ENCODE measurements at places on chromosomes 16 and 17.

- DNase-seq, result no peak
Measured at GRCh38 chr17:61598014-61598413, 7.0 kb upstream of the NACA2 start.

- peak; percentile 96 for DNase-seq
Measured at GRCh38 chr17:72151565-72152386, 31.0 kb downstream of the SOX9 start.

DNA sequence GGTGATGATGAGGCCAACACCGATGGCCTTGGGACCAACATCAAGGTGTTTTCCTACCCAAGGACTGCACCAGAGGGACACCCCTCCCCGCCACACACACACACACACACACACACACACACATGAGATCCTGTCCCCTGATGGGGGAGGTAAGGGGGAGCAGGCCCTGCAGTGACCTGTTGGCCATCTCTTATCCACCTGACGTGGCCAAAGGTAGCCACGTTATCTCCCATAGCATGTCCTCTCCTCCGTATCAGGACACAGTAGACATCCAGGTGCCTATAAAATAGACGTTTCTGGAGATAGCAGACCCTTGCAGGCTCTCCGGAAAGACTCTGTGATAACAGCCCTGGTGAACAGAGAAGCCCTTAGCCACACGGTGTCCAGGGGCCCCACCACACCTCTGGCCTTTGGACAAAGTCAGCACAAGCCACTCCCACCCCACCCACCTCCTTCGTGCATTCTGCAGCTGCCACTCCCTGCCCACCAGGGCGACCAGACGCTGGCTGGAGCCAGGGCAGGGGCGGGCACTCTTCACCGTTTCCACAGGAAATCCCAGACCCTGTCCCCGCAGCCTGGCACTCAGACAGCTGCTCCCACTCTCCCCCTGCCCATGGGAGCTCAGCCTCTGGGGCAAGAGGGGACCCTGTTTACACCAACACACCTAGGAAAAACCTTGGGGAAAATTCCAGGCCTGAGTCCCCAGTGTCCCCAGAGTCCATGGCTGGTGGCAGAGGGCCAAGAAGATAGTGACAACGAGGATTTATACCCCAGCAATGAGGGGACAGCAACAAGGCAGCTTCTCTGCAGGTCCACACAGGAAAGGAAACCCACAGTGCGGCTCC lies 15.4 kb upstream of the ENPP7 start:
- no peak for DNase-seq

DNA sequence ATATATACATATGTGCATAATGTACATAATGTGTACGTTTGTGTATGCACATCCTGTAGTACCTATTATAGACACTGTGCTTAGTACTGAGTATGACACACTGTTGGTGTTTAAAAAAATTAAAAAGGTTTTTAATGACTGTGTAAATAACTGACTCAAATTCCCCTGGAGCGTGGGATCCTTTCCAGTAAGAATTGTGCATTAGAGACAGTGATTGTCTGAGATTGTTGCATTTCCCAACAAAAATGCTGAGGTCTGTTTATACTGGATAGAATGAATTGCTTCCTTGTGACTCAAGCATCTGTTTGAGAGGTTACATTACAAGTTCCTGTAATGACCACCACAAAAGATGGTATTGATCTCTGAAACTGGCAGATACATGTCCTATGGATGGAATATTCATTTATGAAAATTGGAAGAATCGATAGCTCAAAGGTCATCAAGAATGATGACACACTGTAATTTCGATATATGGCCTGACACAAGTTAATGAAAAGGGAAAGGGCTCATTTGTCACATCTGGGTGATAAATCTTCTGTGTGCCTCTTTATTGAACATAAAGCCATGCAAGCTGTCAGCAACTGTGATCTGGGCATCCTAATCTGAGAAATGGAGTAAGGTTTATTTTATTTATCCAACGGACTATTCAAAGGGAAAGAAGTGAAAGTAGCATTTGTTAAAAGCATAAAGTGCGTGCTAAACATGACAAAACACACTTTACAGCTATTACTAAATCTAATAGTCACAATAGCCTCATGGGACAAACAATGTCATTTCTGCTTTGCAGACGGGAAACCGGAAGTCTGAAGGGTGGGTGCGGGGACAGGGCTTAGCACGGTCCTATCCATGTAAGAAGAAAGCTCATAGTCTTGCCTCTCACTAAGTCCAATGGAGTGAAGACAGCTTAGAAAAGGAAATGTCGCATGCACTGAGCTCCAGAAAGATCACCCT lies 228.8 kb downstream of the CDH11 start:
- DNase-seq, result no peak

DNA sequence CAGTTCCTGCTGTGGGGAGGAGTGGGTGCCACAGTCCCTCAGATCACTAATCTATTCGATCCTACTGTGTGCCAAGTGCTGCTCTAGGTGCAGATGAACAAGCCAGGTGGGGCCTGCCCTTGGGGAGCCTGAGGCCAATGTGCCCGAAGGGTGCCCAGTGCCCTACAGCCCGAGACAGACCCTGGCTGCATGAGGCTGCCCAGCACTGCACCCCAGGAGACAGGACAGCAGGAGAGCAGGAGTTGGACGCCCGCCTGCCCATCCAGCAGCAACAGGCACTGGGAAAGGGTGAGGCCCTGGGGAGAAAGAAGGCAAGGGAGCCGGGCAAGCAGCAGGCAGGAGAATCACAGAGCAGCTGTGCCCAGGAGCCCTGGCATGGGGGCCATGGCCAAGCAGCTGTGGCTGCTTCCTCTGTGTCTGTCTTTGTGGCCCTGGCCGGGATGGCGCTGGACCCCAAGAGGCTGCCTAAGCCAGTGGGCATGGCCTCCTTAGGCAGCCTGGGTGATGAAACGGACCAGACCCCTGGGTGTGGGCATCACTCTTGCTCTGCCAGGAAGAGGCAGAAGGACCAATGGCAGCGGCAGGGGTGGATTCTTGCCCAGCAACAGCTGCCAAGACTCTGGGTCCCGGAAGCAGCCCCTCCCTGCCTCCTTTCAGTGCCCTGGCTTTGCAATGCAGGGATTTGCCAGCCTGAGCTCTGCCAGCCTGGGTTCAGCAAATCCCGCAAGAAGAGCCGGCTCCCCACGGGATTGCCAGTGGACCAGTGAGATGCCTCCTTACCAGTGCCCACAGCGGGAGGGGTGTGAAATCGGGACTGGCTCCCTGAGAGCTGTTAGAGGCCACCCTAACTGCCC lies 179.6 kb upstream of the TNRC6C start:
- no peak for DNase-seq

- DNase-seq, result no peak
Measured at GRCh38 chr17:81336930-81337325, 41.8 kb upstream of the SLC38A10 start.

GRCh38 chr17:73628642-73629552 lies 15.3 kb downstream of the SDK2 start:
- peak; percentile 95 for DNase-seq

- DNase-seq, result no peak
Measured at GRCh38 chr17:44646280-44646679, 10.0 kb upstream of the MEIOC start.

- DNase-seq, result no peak
Measured at GRCh38 chr16:86476956-86477534, 33.3 kb upstream of the FOXF1 start.

GRCh38 chr16:21959050-21959449 lies 5.9 kb downstream of the UQCRC2 start:
- DNase-seq, result no peak

- peak; percentile 80 for DNase-seq
Measured at GRCh38 chr17:66549731-66550207, 247.4 kb downstream of the PRKCA start.

GRCh38 chr16:7398536-7398935 lies 65.9 kb downstream of the RBFOX1 start:
- no peak for DNase-seq

- DNase-seq, result no peak
Measured at GRCh38 chr16:9816644-9817043, 365.6 kb downstream of the GRIN2A start.

GRCh38 chr16:76228546-76229146 lies 48.6 kb upstream of the CNTNAP4 start:
- no peak for DNase-seq

- no peak for DNase-seq
Measured at GRCh38 chr17:17770632-17771044, 66.1 kb downstream of the SREBF1 start.

DNA sequence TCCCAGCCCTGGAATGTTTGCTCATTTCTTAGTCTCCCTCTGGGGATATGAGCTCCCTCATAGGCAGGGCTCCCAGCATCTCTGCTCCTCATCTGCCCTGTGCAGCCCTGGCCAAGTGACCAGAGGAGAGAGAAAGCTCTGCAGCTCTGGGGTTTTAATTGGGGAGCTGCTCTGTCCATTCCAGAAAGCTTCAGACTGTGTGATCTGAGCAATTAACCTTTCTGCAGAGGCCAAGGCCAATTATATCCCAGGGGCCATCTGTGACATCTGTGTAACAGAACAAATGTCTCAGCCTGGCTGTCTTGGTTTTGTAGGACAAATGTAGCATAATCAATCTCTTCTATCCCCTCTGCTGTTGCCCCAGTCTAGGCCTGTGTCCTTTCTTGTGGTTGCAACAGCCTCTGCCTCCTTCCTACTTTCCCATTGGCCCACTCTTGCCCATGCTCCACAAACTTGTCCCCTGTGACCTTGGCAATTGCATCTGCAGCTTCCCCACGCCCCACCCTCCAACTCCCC lies 156.0 kb downstream of the GSG1L start:
- no peak for DNase-seq

DNA sequence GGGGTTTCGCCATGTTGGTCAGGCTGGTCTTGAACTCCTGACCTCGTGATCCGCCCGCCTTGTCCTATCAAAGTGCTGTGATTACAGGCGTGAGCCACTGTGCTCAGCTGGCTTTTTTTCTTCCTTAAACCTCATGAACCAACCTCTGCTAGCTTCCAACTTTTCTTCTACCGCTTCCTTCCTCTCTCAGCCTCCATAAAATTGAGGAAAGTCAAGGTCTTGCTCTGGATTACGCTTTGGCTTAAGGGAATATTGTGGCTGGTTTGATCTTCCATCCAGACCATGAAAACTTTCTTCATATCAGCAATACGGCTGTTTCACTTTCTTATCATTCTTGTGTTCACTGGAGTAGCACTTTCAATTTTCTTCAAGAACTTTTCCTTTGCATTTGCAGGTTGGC lies 57.5 kb upstream of the SDK2 start:
- no peak for DNase-seq

DNA sequence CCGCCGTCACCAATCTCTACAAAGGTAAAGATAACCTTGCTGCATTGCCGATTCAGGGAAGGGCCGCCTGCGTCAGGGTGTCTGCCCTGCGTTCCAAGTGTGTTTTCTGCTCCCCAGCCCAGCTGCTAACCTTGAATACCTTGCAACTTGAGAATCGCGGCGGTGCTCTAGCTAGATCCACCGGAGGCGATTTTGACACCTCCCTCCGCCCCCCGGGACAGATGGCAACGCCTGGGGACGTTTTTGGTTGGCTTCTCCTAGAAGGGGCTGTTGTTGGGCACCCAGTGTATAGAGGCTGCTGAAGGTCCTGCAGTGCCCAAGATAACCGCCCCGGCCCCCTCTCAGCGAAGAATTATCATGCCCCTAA lies 1.5 kb downstream of the HAPSTR1 start:
- peak; percentile 57 for DNase-seq

GRCh38 chr17:68941761-68942160 lies 13.4 kb downstream of the ABCA8 start:
- DNase-seq, result no peak

GRCh38 chr17:2736956-2737355 lies 12.5 kb downstream of the CCDC92B start:
- DNase-seq, result peak; percentile 80

GRCh38 chr17:75152922-75153779 lies 1.2 kb downstream of the JPT1 start:
- peak; percentile 78 for DNase-seq

DNA sequence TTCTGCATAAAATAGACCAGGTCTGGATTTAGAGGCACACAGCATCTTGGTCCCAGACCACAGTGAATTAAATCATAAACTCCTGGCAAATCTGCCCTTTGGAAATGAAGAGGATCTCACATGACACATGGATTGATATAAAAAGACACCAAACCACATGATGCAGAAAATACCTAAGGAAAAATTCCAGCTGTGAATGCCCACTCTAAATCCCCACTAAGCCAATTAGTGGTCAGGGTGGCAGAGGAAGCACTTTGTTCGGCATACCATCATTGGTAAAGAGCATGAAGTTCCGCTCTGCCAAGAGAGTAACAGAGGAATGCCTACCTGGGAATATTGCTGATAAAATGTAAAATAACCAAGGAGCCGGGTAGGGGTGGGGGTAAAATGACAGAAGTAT lies 32.4 kb upstream of the NOL11 start:
- DNase-seq, result no peak

GRCh38 chr17:13704333-13704732 lies 102.6 kb upstream of the HS3ST3A1 start:
- DNase-seq, result peak; percentile 66

DNA sequence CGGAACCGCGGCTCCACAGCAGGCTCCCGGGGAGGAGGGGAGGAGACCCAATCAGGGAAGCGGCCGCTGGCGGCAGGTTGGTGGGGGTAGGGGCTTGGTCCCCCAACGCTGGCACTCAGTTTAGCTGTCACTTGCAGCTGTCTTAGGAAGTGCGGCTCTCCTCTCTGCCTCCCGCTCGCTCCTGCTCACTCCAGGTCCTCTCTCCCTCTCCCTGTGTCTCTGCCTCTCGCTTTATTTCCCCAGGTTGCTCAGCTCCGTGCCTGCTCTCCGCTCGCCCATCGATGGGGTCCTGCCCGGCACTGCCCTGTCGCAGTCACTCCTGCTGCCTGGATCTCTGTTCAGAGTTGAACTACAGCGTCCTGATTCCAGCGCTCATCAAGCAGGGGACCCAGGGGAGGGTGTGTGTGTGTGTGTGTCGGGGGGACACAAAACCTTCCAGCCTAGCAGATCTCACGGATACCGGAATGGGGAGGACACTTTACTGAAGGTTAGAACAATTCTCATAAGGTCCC lies 145.6 kb downstream of the ENGASE start:
- no peak for DNase-seq

DNA sequence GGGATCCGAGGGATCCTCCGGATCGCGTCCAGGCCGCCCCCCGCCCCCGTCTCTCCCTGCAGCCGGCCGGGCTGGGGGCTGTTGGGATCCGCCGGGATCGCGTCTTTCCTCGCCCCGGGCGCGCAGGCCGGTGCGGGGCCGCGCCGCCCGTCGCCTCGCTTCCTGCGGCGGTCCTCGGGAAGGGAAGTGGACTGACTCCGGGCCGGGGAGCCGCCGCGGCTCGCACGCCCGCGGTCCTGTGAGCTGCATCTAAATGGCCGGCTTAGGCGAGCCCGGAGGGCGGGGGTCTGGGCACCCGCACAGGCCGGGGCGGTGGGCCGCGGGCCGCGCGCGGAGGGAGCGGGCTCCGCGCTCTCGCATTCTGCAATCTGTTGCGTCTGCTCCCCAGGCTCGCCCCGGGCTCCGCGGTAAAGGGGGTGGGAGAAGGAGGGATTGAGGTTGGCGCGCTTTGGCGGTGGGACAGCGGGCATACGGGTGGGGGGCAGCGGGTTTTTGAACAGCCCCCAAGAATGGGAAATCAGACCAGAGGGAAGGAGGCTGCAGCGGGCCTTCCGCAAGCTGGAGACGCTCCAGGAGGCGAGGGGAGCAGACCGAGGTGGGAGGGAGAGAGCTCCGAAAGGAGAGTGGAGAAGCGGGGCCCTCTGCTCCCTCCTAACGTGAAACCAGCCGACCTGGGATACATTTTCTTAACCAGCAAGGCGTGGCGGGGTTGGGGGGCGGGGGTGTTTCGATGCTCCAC lies 2.2 kb downstream of the TMEM132E start:
- no peak for DNase-seq

GRCh38 chr17:80372922-80373570 lies 41.9 kb upstream of the ENDOV start:
- no peak for DNase-seq

GRCh38 chr17:82236142-82236971 lies 7.5 kb downstream of the SLC16A3 start:
- DNase-seq, result peak; percentile 87

GRCh38 chr17:82031885-82032627 lies 578 bp downstream of the RAC3 start:
- no peak for DNase-seq
